GM12892 (cell line): ENCODE measurements at places on chromosomes 7 and 10.

DNA sequence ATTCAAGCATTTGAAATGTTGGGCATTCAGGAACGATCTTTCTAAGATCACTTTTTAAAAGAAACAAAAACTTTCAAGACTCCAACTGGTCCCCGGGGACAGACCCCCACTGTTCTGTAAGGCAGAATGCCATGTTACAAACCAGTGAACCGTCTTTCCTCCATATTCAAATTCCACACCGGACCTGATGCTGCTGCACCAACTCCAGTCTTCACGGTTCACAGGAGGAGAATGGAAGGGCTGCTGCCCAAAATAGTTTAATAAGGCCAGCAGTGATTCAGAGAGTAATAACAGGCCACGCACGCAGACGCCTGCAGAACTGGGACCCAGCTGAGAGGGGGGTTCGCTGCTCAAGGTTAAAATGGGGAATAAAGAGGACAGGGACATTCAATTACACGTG lies 47.2 kb downstream of the OSBPL3 start:
- DNase-seq, result no peak

- no peak for DNase-seq
Measured at GRCh38 chr10:96275685-96276418, 4.5 kb upstream of the BLNK start.

DNA sequence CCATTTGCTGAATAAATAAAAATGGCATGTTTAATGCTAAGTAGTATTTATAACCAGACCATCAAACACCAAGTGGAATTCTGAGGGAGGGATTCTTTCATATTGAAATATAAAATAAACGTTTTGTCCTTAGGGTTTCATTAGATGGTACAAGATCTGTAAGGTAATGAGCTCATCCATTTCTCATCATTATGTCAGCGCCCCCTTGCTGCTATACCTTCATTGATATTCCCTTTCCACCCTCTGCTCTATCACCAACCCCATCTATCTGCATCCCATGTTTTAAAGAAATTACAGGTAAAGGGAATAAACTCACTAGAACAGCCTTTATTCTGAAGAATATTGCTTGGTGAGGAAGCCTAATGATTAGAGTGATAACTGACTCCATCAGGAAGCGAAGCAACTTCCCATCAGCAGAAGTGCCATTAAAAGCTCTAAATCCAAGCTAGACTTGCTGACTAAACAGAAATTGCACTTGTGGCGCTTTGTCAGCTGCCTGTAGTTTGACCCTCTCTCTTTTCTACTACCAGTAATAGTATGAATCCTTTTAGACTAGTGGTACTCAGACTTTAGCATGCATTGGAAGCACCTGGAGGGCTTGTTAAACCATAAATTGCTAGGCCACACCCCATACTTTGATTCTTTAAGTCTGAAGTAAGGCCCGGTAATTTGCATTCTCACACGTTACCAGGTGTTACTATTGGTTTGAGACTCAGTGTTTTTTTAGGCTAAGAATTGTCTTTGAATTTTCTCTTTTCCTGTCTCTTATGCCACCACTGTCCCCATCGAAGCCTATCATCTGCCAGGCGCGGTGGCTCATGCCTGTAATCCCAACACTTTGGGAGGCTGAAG lies 27.5 kb downstream of the ADD3 start:
- DNase-seq, result no peak

DNA sequence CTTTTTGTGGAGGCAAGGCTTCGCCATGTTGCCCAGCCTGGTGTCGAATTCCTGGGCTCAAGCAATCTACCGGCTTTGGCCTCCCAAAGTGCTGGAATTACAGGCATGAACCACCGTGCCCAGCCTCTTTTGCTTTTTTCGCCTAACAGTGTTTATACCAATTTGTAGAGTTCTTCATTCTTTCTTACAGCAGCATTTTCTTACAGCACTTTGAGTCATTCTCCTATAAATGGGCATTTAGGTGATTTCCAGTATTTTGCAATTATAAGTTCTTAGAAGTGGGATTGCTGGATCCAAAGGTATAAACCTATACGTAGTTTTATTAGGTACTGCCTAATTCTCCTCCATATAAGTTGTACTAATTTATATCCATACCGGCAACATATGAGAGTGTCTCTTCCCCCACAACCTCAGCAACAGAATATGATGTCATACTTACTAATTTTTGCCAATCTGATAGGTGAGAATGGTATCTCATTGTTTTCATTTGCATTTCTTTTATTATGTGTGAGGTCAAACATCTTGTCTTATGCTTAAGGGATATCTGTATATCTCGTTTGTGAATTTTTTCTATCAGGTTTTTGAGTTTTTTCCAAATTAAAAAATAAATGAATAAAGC lies 39.1 kb downstream of the SUFU start:
- DNase-seq, result no peak

- DNase-seq, result no peak
Measured at GRCh38 chr7:78172267-78172757, 373.7 kb downstream of the PHTF2 start.
